ENCODE measurements at places on chromosomes 5 and 9.

DNA sequence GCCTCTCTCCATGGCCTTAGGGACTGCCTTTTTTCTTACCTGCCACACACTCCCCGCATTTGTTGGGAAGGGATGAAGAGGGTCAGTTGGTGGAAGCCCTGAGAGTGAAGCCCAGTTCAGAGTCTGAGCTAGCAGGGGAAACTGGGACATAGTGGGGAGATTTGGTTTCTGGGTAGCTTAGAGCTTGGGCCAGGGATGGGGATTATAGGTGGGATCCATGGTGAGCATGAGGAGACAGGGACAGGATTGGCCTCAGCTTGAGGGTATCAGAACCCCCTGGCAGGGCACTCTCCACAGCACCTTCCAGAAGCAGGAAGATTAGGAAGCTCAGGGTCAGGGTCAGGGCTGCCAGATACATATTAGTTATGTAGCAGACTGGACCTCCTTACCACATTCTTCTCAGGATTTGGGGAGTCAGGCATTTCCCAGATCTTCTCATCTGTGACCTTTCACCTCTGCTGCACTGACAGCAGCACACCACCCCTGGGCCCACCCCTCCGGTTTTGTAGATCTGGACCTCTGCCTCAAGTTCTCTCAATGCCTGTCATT is 17.9 kb downstream of the OR13J1 start:
- no peak for DNase-seq

- DNase-seq: no peak
Observed at GRCh38 chr9:98328770-98329169, 73.3 kb upstream of the TBC1D2 start.

GRCh38 chr5:106521701-106522100 is 1149.0 kb downstream of the EFNA5 start:
- peak; percentile 3 for DNase-seq

- DNase-seq: no peak
Observed at GRCh38 chr5:158643840-158644239, 455.9 kb downstream of the EBF1 start.

- no peak for DNase-seq
Observed at GRCh38 chr9:136977649-136978072, 357 bp downstream of the PTGDS start.

Measured in NCI-H524 (cell line).